ENCODE measurements at places on chromosomes 11 and 22. TPM values are rescaled to one million over a fixed set of nuclear protein-coding genes. Genes with fewer than 3 reads are reported as not detected.

APOC3 gene
- not detected for total RNA-seq

JHY gene
- 5.5 TPM for total RNA-seq

- no peaks in the 10 kb centered on the region for H3K27me3 ChIP-seq
- H3K27ac ChIP-seq, result no peak overlapping the region
- peaks cover 7% of the 10 kb centered on the region for H3K4me1 ChIP-seq
- DNase-seq, result no peak
Observed at GRCh38 chr11:3153291-3153861, 11.7 kb downstream of the OSBPL5 start.

NCR3LG1 gene
- total RNA-seq, result 2.7 TPM

CREB3L1 gene
- not detected for total RNA-seq

TENM4 gene
- total RNA-seq, result not detected

CD6 gene
- total RNA-seq, result 274 TPM

GAS2L1 gene
- total RNA-seq, result 8.1 TPM

GRCh38 chr22:32583074-32583682, 108.6 kb downstream of the FBXO7 start:
- DNase-seq, result no peak
- H3K27me3 ChIP-seq, result peaks cover 2% of the 10 kb centered on the region
- H3K27ac ChIP-seq, result no peak overlapping the region

DNA sequence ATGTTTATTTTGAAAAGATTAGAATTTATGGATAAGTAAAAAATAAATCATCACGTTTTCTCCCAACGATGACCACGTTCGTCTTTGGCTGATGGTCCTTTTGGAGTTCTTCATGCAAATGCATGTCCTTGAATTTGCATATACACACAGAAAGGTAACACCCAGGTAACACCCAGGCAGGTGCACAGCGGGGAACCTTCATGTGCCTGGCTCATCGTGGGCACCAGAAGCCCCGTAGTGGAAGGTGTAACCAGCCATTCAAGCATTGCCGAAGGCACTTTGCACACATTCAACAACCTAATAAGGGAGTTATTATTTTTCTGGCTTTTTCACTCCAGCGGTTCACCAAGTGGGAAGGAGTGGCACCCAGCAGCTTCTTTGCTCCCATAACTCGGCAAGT, 404.6 kb downstream of the TBC1D22A start:
- no peaks in the 10 kb centered on the region for H3K27me3 ChIP-seq
- H3K4me1 ChIP-seq, result no peaks in the 10 kb centered on the region
- H3K27ac ChIP-seq, result no peak overlapping the region
- no peak overlapping the region for H3K4me3 ChIP-seq
- DNase-seq, result peak; percentile 2

- H3K4me3 ChIP-seq, result no peak overlapping the region
- DNase-seq, result no peak
- H3K4me1 ChIP-seq, result no peaks in the 10 kb centered on the region
- H3K27ac ChIP-seq, result no peak overlapping the region
- H3K36me3 ChIP-seq, result no peaks in the 10 kb centered on the region
Observed at GRCh38 chr11:109926941-109927340, 166.3 kb upstream of the ZC3H12C start.

DNA sequence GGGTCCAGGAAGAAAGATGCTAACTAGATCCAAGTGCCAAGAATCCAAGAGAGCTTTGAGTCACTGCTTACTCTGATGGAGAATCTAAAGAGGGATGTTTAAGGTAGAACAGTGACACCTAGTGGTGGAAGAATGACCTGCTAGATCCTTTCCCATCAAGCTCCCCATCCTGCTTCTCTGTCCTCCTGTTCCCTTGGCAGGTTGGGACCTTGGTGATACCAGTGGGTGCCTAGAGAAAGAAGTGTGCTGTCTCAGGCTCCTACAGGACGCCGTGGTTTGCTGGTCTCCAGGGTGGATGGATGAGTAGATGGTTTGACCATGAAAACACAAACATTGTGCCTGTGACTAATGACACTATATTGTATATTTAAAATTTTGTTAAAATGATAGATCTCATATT, 383.7 kb downstream of the TMEM135 start:
- no peaks in the 10 kb centered on the region for H3K4me1 ChIP-seq
- H3K27me3 ChIP-seq, result no peaks in the 10 kb centered on the region
- H3K36me3 ChIP-seq, result no peaks in the 10 kb centered on the region
- no peak overlapping the region for H3K27ac ChIP-seq
- no peak overlapping the region for H3K4me3 ChIP-seq
- no peak for DNase-seq

- H3K27me3 ChIP-seq, result peaks cover 2% of the 10 kb centered on the region
- DNase-seq, result no peak
- H3K4me1 ChIP-seq, result no peaks in the 10 kb centered on the region
- peaks cover 2% of the 10 kb centered on the region for H3K36me3 ChIP-seq
- no peak overlapping the region for H3K4me3 ChIP-seq
Observed at GRCh38 chr11:10233581-10233980, 60.4 kb downstream of the SBF2 start.

CDON gene
- total RNA-seq, result 3.9 TPM

GRCh38 chr22:46107089-46107664, 43.1 kb upstream of the PPARA start:
- DNase-seq, result no peak
- H3K36me3 ChIP-seq, result no peaks in the 10 kb centered on the region
- H3K4me3 ChIP-seq, result no peak overlapping the region
- no peaks in the 10 kb centered on the region for H3K4me1 ChIP-seq
- no peaks in the 10 kb centered on the region for H3K27me3 ChIP-seq

- H3K36me3 ChIP-seq, result no peaks in the 10 kb centered on the region
- no peak for DNase-seq
- peaks cover 35% of the 10 kb centered on the region for H3K27me3 ChIP-seq
- no peak overlapping the region for H3K4me3 ChIP-seq
- H3K27ac ChIP-seq, result no peak overlapping the region
Observed at GRCh38 chr11:119459293-119459976, 36.5 kb upstream of the THY1 start.

NLRP14 gene
- not detected for total RNA-seq

APOL4 gene
- total RNA-seq, result 5.7 TPM

DNA sequence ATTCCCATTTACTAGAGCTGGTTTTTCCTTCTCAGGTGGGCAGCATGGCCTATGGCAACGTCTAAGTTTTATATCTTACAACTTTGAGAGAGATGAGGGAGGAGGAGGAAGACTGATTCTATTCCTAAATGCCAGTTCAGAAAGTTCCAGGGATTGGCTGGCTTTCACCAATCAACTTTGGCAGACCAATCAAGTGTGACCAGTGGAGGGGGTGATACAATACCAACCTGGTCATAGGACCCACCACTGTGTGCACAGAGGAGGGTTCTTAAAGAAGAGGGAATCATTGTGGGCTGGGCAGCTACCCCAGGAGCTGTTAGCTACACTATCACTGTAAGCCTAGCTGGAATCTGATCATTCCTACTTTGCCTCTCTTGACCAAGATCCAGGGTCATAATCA, 8.1 kb downstream of the DIXDC1 start:
- H3K36me3 ChIP-seq, result no peaks in the 10 kb centered on the region
- H3K27ac ChIP-seq, result no peak overlapping the region
- H3K4me3 ChIP-seq, result no peak overlapping the region
- peaks cover 13% of the 10 kb centered on the region for H3K4me1 ChIP-seq

GRCh38 chr11:8092587-8093424, 11.8 kb downstream of the TUB start:
- H3K36me3 ChIP-seq, result no peaks in the 10 kb centered on the region
- H3K4me1 ChIP-seq, result no peaks in the 10 kb centered on the region

GRCh38 chr11:112962579-112963367, 1.6 kb downstream of the NCAM1 start:
- H3K4me3 ChIP-seq, result peak overlapping the region; percentile 85
- H3K36me3 ChIP-seq, result peaks cover 5% of the 10 kb centered on the region
- H3K4me1 ChIP-seq, result peaks cover 12% of the 10 kb centered on the region
- peak; percentile 37 for DNase-seq

GRCh38 chr11:128492903-128493569, 94.3 kb downstream of the ETS1 start:
- H3K27me3 ChIP-seq, result no peaks in the 10 kb centered on the region
- peaks cover 72% of the 10 kb centered on the region for H3K36me3 ChIP-seq
- peaks cover 93% of the 10 kb centered on the region for H3K4me1 ChIP-seq

GRCh38 chr11:57155400-57155799, 26.4 kb upstream of the LRRC55 start:
- no peak for DNase-seq
- H3K4me3 ChIP-seq, result no peak overlapping the region
- H3K36me3 ChIP-seq, result no peaks in the 10 kb centered on the region
- peaks cover 12% of the 10 kb centered on the region for H3K27me3 ChIP-seq

DNA sequence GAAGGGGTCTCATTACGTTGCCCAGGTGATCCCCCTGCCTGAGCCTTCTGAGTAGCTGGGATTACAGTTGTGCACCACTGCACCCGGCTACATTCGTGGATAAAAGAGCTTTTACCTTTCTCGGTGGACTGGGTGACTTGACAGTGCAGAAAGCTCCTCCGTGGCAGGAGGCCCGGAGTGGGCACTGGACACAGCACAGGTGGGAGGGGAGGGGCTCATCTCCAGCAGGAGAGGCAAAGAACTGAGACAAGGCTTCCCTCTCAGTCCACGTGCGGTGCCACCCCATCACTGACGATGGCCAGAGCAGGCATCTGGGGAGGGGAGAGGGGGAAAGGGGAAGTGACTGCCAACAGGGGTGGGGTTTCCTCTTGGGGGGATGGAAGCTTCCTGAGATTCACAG, 118.4 kb downstream of the SHANK2 start:
- no peak overlapping the region for H3K27ac ChIP-seq
- no peaks in the 10 kb centered on the region for H3K4me1 ChIP-seq
- H3K36me3 ChIP-seq, result no peaks in the 10 kb centered on the region
- no peaks in the 10 kb centered on the region for H3K27me3 ChIP-seq

SLC22A6 gene
- not detected for total RNA-seq

WNT7B gene
- total RNA-seq, result not detected

GRCh38 chr11:117786135-117786870, 10.7 kb downstream of the DSCAML1 start:
- H3K27ac ChIP-seq, result no peak overlapping the region
- no peak overlapping the region for H3K4me3 ChIP-seq
- H3K4me1 ChIP-seq, result no peaks in the 10 kb centered on the region
- peaks cover 16% of the 10 kb centered on the region for H3K27me3 ChIP-seq

GRCh38 chr22:30245181-30245984, 1.2 kb downstream of the LIF start:
- peaks cover 62% of the 10 kb centered on the region for H3K4me1 ChIP-seq
- DNase-seq, result no peak
- peak overlapping the region; percentile 99 for H3K27ac ChIP-seq
- H3K27me3 ChIP-seq, result no peaks in the 10 kb centered on the region
- H3K4me3 ChIP-seq, result peak overlapping the region; percentile 100
- H3K36me3 ChIP-seq, result peaks cover 57% of the 10 kb centered on the region

GRCh38 chr11:36254713-36255112, 34.5 kb downstream of the COMMD9 start:
- no peak overlapping the region for H3K4me3 ChIP-seq
- DNase-seq, result no peak
- H3K4me1 ChIP-seq, result no peaks in the 10 kb centered on the region
- H3K27me3 ChIP-seq, result peaks cover 11% of the 10 kb centered on the region
- H3K36me3 ChIP-seq, result no peaks in the 10 kb centered on the region

TEX54 gene
- total RNA-seq, result not detected

DNA sequence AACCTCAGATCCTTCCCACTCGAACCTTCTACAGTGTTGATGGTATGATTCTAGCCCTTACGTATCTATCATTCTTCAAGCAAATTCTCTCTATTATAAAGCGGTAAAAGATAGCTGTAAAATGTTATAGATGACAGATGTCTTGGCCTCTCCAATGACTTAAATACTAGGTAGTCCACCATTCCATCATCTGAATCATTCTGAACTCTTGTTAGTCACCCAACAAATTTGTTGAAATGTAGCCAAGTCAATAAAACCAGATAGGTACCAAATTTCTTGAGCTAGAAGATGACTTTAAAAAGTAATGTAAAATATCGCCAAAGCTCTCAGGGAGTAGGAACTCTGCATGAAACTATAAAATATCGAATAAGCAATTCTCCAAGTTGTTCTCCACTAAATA, 32.6 kb upstream of the PICALM start:
- H3K36me3 ChIP-seq, result no peaks in the 10 kb centered on the region
- H3K27me3 ChIP-seq, result peaks cover 13% of the 10 kb centered on the region
- no peak overlapping the region for H3K4me3 ChIP-seq
- no peak for DNase-seq
- no peaks in the 10 kb centered on the region for H3K4me1 ChIP-seq

GRCh38 chr11:64395545-64396078, 36.6 kb downstream of the RPS6KA4 start:
- peaks cover 8% of the 10 kb centered on the region for H3K4me1 ChIP-seq
- no peak for DNase-seq
- no peak overlapping the region for H3K27ac ChIP-seq
- peaks cover 23% of the 10 kb centered on the region for H3K27me3 ChIP-seq
- no peak overlapping the region for H3K4me3 ChIP-seq
- H3K36me3 ChIP-seq, result no peaks in the 10 kb centered on the region

DNA sequence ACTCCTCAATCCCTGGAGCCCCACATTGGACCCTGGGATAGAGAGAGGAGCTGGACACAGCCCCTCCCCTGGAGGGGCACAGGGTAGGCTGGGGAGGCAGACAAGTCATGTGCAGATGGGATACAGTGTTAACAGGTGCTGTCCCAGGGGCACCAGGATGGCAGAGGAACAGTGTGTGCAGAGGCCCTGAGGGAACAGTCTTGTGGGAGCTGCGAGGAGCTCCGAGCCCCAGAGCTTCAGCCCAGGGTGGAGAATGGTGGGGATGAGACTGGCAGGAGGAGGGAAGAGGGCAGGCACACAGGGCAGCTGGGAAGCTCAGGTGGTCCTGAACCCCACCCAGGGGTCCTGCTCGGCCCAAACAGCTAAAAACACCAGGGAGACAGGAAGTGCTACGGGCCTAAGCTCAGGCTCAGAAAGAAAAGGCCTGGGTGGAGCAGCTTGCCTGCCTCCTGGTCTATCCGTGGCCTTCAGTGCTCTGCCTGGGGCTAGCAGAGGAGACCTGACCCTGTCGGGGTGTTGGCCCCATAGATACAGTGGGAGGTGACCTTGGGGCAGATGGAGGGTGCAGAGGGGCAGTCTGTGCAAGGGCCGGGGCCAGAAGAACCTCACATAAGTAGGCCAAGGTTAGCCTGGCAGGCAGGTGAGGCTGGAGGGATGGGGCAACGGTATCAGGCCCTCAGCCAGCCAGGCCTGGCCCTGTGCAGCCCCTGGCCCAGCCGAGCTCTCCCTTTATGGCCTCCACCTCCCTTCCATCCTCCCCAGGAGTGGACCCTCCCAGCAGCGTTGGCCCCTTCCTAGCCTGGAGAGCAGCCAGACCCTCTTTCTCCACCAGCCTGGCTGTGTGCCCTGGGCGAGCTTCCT, 15.4 kb downstream of the CAPN5 start:
- H3K36me3 ChIP-seq, result peaks cover 2% of the 10 kb centered on the region
- DNase-seq, result peak; percentile 46
- peaks cover 16% of the 10 kb centered on the region for H3K4me1 ChIP-seq
- peak overlapping the region; percentile 81 for H3K4me3 ChIP-seq
- peak overlapping the region; percentile 96 for H3K27ac ChIP-seq
- peaks cover 9% of the 10 kb centered on the region for H3K27me3 ChIP-seq
